HFFc6 (cell line): ENCODE measurements at places on chromosomes 7 and 10. TPM values are rescaled to one million over a fixed set of nuclear protein-coding genes. Genes with fewer than 3 reads are reported as not detected.

GRCh38 chr7:4790078-4790465 is 14.6 kb downstream of the AP5Z1 start:
- no peak overlapping the region for H3K4me3 ChIP-seq
- H3K4me1 ChIP-seq = no peaks in the 10 kb centered on the region
- no peak overlapping the region for H3K27ac ChIP-seq
- H3K27me3 ChIP-seq = no peaks in the 10 kb centered on the region; the same call in 1 of the 2 replicates
- no peak for DNase-seq

GRCh38 chr7:148095066-148095465 is 495.5 kb upstream of the C7orf33 start:
- H3K27ac ChIP-seq = no peak overlapping the region
- no peaks in the 10 kb centered on the region for H3K27me3 ChIP-seq
- no peak overlapping the region for H3K4me3 ChIP-seq
- H3K4me1 ChIP-seq = no peaks in the 10 kb centered on the region
- DNase-seq = no peak
- H3K36me3 ChIP-seq = no peaks in the 10 kb centered on the region; the same call in 1 of the 2 replicates

DNA sequence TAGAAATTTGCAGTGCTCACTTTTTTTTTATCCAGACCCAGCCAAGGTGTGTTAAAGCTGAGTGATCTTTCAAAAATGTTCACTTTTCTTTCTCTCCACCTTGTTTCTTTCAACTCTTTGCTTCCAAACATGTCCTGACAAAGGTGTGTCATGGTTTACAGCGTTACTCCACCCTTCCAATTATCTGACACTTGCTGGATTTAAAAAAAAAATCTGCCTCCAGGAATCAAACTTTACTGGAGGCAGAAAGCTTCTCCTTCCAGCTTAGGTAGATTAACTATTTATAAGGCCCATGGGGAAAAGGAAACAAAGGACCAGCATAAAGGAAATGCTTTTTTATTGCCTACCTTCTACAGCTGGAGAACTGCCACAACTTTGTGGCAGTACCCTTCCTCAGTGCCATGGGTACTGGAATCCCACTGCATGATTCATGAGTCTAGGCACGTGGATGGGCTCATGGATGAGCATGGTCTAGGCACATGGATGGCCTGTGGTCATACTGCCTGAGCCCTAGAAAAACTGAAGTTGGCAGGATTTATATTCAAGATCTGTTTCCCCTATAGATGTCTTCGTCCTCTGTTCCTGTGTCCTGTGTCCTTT is at the start of gene COL17A1:
Gene COL17A1, minus strand, starts transcription at position 80 of the 600 bp plus-strand sequence. CDS start 5,207 bp downstream, outside the sequence.
- H3K4me1 ChIP-seq = peaks cover 20% of the 10 kb centered on the region
- no peak within 1 kb of the TSS for H3K4me3 ChIP-seq
- DNase-seq = no peak
- no peak within 1 kb of the TSS for H3K27ac ChIP-seq

DNA sequence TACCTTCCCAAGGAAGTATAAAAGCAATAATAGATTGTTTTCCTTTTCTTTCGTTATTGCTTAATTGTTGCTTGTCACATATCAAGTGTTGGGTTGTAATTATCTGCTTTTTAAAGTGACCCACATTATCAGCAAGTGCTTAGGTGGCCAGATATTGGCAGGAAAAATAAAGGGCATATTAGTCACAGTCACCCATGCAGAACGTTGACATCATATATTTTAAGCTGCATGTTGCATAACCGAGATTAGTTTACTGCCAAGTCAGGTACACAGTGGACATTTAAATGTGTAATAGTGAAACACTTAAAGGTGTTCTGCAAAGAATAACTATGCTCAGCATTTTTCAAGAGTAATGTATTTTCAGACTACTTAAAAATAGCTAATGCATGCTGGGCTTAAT is 11.4 kb downstream of the NEBL start:
- H3K27ac ChIP-seq = no peak overlapping the region
- peaks cover 1% of the 10 kb centered on the region; the same call in 1 of the 2 replicates for H3K27me3 ChIP-seq
- H3K36me3 ChIP-seq = no peaks in the 10 kb centered on the region
- H3K4me3 ChIP-seq = no peak overlapping the region

- H3K4me1 ChIP-seq = no peaks in the 10 kb centered on the region
- H3K27ac ChIP-seq = no peak overlapping the region
- H3K27me3 ChIP-seq = peaks cover 4% of the 10 kb centered on the region; the same call in 1 of the 2 replicates
- H3K36me3 ChIP-seq = peaks cover 7% of the 10 kb centered on the region; the same call in 1 of the 2 replicates
- DNase-seq = no peak
Observed at GRCh38 chr10:32738958-32739357, 219.1 kb downstream of the ITGB1 start.

DNA sequence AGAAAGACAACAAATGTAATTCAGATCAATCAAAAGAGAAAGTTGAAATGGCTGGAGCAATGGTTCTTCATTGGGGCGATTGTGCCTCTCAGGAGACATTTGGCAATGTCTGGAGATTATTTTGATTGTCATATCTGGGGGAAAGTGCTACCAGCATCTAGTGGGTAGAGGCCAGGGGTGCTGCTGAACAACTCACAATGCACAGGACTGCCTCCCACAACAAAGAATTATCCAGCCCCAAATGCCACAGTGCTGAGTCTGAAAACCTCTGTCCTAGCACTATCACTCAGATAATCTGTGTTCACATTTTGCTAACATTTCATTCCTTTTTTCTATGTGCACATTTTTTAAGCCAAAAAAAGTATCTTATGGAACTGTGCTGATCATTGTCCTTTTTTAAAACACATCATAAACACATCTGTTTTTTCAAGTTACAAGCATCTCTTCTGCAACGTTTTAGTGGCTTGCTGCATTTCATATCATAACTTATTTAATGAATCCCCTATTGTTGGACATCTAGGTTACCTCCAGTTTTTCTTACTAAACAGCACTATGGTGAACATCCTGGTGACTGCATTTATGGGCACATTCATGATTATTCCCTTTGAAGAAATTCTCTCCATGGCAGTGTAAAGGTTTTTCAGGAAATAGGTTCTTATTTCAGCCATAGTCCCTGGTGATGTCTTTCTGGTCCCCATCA is 114.2 kb downstream of the C10orf105 start:
- H3K27me3 ChIP-seq = peaks cover 17% of the 10 kb centered on the region
- no peak overlapping the region for H3K4me3 ChIP-seq
- no peak for DNase-seq
- H3K36me3 ChIP-seq = no peaks in the 10 kb centered on the region
- peaks cover 26% of the 10 kb centered on the region for H3K4me1 ChIP-seq

DNA sequence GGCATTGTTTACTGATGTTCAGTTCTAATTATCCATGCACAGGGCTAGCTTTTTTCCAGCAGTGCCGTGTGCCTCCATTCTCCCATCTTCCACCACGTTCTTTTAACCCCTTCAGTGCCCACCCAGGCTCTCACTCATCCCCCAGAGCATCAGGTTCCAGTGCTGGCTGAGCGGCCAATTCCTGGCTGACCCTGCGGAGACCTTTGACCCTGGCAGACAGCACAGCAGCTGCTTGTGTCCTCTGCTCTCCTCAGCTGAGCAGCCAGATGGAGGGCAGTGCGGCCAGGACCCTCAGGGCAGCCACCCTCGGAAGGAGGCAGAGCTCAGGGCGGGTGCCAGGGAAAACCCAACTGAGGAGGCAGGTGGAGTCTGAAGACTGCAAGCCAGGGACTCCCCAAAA is 48.4 kb downstream of the ZNF503 start:
- DNase-seq = no peak
- no peak overlapping the region for H3K27ac ChIP-seq
- peaks cover 18% of the 10 kb centered on the region for H3K4me1 ChIP-seq
- H3K4me3 ChIP-seq = no peak overlapping the region
- peaks cover 3% of the 10 kb centered on the region; the same call in 1 of the 2 replicates for H3K27me3 ChIP-seq
- no peaks in the 10 kb centered on the region for H3K36me3 ChIP-seq

- DNase-seq = peak; percentile 9
- H3K27me3 ChIP-seq = peaks cover 2% of the 10 kb centered on the region
- peaks cover 10% of the 10 kb centered on the region; the same call in 1 of the 2 replicates for H3K36me3 ChIP-seq
- H3K27ac ChIP-seq = peak overlapping the region; percentile 88
Observed at GRCh38 chr7:149027611-149028345, 527 bp downstream of the PDIA4 start.

DNA sequence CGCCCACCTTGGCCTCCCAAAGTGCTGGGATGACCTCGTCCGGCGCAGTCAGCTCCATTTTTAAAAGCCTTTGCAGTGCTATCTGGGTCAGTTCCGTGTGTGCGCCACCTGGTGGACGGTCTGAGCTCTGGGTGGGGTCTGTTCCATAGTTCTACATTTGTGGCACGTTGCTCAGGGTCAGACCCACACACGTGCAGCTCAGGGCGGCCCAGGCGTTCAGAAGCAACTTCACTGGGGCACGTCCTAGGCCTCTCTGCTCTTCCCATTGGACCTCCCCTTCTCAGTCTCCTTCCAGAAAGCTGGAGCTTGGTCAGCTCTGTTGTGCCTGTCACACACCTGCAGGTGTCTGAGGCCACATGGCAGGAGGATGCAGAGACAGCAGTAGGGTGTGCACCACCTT is 137.9 kb downstream of the DNAJB6 start:
- H3K4me1 ChIP-seq = no peaks in the 10 kb centered on the region
- peaks cover 15% of the 10 kb centered on the region for H3K36me3 ChIP-seq
- DNase-seq = no peak
- H3K27ac ChIP-seq = no peak overlapping the region
- H3K4me3 ChIP-seq = no peak overlapping the region

GRCh38 chr7:147509541-147510200 is 1080.9 kb upstream of the C7orf33 start:
- H3K36me3 ChIP-seq = no peaks in the 10 kb centered on the region; the same call in 1 of the 2 replicates
- DNase-seq = no peak
- peak overlapping the region; percentile 83 for H3K27ac ChIP-seq
- H3K27me3 ChIP-seq = no peaks in the 10 kb centered on the region; the same call in 1 of the 2 replicates
- peak overlapping the region; percentile 19; the same call in 1 of the 2 replicates for H3K4me3 ChIP-seq

DNA sequence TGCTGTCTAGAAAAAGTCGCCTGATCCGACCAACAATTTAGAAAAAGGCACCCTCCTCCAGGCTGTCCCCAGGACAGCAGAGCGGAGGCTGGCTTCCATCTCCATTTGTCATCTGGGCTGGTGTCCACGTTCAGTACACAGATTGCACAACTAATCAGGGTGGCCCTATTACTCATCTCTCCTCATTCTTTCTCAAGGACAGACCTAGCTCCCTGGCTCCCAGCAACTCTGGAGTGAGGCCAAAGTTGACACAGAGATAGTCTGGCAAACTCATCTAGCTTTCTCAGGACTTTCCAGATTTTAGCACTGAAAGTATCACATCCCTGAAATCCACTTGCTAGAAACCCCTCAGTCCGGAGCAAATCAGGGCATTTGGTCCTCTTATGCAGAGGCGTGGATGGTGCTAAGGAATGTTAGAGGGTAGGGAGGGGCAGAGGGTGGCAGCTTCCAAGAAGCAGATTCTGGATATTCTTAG is 75.1 kb downstream of the DNAH11 start:
- peak; percentile 82 for DNase-seq
- H3K36me3 ChIP-seq = no peaks in the 10 kb centered on the region
- H3K4me3 ChIP-seq = peak overlapping the region; percentile 58
- 0 out of 2 replicates have a peak overlapping the region, but pooled peaks have one; percentile 78 for H3K27ac ChIP-seq
- no peaks in the 10 kb centered on the region for H3K27me3 ChIP-seq
- peaks cover 24% of the 10 kb centered on the region for H3K4me1 ChIP-seq

DNA sequence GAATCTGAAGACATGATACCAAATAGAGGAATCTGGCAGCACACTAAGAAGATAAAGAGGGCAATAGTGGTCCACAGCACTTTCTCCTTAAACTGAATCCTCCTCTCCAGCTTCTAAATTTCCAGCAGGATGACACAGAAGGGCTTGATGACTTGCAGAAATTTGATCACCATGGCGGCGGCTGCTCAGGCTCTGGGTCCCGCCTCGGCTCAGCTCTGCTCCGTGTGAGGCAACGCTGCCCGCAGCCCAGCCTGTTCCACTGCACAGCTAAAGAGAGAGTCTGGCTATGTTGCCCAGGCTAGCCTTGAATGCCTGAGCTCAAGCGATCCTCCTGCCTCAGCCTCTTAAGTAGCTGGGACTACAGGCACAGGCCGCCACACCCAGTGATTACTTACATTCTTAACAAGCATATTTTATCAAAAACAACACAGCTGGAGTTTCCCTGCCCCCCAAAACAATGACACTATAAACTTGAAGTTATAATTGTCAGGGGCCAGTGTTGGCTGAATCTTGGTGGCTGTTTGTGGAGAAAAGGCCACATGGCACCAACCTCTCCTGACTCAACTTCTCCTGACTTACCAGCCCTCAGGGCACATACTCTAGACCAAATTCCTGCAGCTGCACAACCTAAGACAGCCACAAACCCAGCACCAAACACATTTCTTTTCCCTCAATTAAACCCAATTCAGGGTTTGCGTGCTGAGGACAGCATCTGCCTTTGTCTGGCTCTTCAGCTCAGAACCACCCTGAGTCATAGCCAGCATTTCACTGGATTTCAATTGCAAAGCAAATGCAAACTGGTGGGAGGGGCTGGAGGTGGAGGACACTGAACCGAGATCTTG is 11.6 kb upstream of the TNPO3 start:
- H3K4me3 ChIP-seq = peak overlapping the region; percentile 21; the same call in 1 of the 2 replicates
- peaks cover 19% of the 10 kb centered on the region for H3K4me1 ChIP-seq

- H3K27me3 ChIP-seq = peaks cover 2% of the 10 kb centered on the region
- no peak overlapping the region for H3K4me3 ChIP-seq
- H3K36me3 ChIP-seq = peaks cover 31% of the 10 kb centered on the region
- H3K27ac ChIP-seq = no peak overlapping the region
- DNase-seq = no peak
- H3K4me1 ChIP-seq = peaks cover 28% of the 10 kb centered on the region
Observed at GRCh38 chr7:44674381-44674780, 68.0 kb downstream of the OGDH start.

DNA sequence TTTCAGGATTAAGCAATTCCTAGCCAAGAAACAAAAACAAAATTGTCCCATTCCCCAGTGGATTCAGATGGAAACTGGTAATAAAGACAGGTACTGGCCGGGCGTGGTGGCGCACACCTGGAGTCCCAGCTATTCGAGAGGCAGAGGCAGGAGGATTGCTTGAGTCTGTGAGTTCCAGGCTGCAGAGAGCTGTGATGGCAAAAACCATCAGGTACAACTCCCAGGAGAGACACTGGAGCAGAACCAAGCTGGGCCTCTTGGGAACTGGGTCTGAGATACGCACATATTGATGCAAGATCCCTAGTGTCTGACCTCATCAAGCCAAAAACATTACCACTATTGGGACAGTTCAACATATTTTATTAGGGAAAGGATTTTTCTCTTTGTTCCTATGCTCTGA is 84.0 kb upstream of the ANLN start:
- DNase-seq = no peak
- H3K27me3 ChIP-seq = peaks cover 7% of the 10 kb centered on the region; the same call in 1 of the 2 replicates
- peaks cover 43% of the 10 kb centered on the region for H3K4me1 ChIP-seq

Gene NUPR2
- total RNA-seq = not detected in 3 replicates

Gene HOXA5
- total RNA-seq = 1.6 and 2.3 TPM in 2 replicates

Gene LIPJ
- not detected in 3 replicates for total RNA-seq

Gene SPDYE2B
- not detected in 3 replicates for total RNA-seq

Gene OPN1SW
- not detected in 3 replicates for total RNA-seq

Gene FAM13C
- not detected in 3 replicates for total RNA-seq
